ENCODE measurements at places on chromosomes 3 and 15. TPM values are rescaled to one million over a fixed set of nuclear protein-coding genes. Genes with fewer than 3 reads are reported as not detected.

The VGLL3 gene
- 223 TPM for total RNA-seq

The SEC22A gene
- total RNA-seq = 41.9 TPM

The AHSG gene
- total RNA-seq = not detected

The OR5K2 gene
- not detected for total RNA-seq

The LRTM1 gene
- not detected for total RNA-seq

The CCDC13 gene
- 0.64 TPM for total RNA-seq

The CYP8B1 gene
- total RNA-seq = not detected

The CCK gene
- not detected for total RNA-seq

The FRMD5 gene
- total RNA-seq = 1.3 TPM

The NANOGP8 gene
- 0.32 TPM for total RNA-seq

The NPRL2 gene
- total RNA-seq = 22.9 TPM

The DNAH12 gene
- under 0.01 TPM for total RNA-seq

The C15orf62 gene
- total RNA-seq = under 0.01 TPM

The NECTIN3 gene
- total RNA-seq = 89.5 TPM

The MCF2L2 gene
- 0.64 TPM for total RNA-seq

The BNC1 gene
- total RNA-seq = 5.2 TPM

The A4GNT gene
- total RNA-seq = not detected
